CD4-positive, alpha-beta T cell (primary cell): ENCODE measurements at places on chromosomes 4 and X.

DNA sequence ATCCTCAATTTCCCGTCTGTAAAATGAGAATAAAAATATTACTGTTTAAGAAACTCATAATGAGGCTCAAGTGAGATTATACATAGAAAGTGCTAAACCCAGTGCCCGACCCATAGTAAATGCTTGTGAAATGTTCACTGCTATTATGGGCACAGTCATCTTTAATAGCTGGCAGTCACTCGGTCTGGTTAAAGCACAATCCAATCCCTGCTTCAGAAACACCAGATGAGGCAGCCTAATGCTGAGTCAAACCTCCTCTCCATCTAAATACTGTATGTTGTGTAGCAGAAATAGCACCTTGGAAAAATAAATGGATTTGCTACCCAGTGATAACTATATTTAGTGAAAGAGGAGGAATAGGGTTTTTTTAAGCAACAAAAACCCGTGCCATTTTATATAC, 14.5 kb downstream of the EVC2 start:
- H3K27me3 ChIP-seq: no peaks in the 10 kb centered on the region
- no peaks in the 10 kb centered on the region for H3K4me1 ChIP-seq
- H3K4me3 ChIP-seq: no peak overlapping the region
- DNase-seq: no peak
- no peaks in the 10 kb centered on the region for H3K36me3 ChIP-seq

DNA sequence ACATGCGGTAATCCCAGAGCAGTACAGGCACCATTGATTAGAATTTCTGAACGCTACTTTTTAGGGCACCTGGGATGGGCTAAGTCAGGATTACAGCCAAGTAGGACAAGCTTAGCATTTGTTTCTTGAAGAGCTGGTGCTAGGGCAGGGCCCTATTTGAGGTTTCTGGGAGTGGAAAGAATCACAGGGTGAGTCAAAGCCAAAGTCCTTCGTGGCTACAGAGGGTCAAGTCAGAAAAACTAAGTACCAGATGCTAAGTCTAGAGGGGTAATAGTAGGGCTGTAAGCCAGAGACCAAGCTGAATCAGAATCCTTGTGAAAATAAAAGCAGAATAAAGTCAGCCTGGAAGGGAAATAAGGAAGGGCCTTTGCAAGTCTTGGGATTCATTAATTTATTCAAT, 448.6 kb downstream of the ZIC3 start:
- no peak overlapping the region for H3K27ac ChIP-seq
- DNase-seq: no peak

DNA sequence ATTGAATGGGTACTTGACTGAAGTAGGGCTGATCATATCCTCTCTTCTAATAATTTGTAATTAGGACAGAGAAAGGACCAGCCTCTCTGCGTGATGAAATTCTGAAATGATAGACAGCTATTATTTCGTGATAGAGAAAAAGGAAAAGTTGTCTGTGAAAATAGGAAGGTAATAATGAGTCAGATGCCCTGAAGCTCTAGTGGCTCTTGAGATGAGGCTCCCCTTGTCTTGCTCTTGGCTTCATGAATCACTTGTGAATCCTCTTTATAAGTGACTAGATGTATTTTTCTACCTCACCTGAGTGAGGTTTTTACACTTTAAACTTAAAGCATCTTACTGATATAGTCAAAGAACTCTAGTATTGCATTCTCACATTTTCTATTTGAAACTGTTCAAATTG, 888.9 kb downstream of the PCDH18 start:
- H3K36me3 ChIP-seq: no peaks in the 10 kb centered on the region

DNA sequence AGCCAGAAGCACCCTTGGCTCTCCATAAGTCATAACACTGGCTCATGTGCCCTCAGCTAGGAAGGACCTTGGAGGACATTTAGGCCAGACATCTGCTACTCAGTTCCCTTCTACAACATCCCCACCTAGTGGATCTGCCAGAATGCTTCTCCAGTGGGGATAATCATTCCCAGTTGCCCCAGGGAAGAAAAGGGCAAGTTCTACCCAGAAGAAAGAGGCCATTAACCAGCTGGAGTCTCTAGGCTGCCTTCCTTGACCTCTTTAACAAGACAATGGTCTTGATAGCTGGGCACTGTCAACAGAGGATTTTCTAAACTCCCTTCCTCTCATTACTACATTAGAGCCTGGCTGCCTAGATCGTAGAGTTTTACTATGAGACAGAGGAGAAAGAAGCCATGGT, 42.0 kb downstream of the LGI2 start:
- no peak for DNase-seq
- H3K27ac ChIP-seq: no peak overlapping the region
- no peaks in the 10 kb centered on the region for H3K27me3 ChIP-seq

- no peak overlapping the region for H3K27ac ChIP-seq
- no peaks in the 10 kb centered on the region for H3K27me3 ChIP-seq
- no peak overlapping the region for H3K4me3 ChIP-seq
- DNase-seq: no peak
Measured at GRCh38 chr4:174583056-174583455, 60.8 kb upstream of the HPGD start.

GRCh38 chrX:63751481-63751880, 33.5 kb downstream of the ARHGEF9 start:
- H3K27ac ChIP-seq: no peak overlapping the region
- peaks cover 11% of the 10 kb centered on the region for H3K4me1 ChIP-seq

GRCh38 chr4:139009702-139010101, 5.9 kb upstream of the NOCT start:
- H3K27me3 ChIP-seq: no peaks in the 10 kb centered on the region
- peaks cover 3% of the 10 kb centered on the region for H3K4me1 ChIP-seq
- no peak for DNase-seq
- no peaks in the 10 kb centered on the region for H3K36me3 ChIP-seq
- H3K27ac ChIP-seq: no peak overlapping the region

GRCh38 chrX:131827935-131828334, 195.2 kb upstream of the STK26 start:
- H3K4me1 ChIP-seq: peaks cover 19% of the 10 kb centered on the region
- H3K27me3 ChIP-seq: no peaks in the 10 kb centered on the region
- no peak overlapping the region for H3K27ac ChIP-seq
- no peaks in the 10 kb centered on the region for H3K36me3 ChIP-seq
- no peak for DNase-seq

DNA sequence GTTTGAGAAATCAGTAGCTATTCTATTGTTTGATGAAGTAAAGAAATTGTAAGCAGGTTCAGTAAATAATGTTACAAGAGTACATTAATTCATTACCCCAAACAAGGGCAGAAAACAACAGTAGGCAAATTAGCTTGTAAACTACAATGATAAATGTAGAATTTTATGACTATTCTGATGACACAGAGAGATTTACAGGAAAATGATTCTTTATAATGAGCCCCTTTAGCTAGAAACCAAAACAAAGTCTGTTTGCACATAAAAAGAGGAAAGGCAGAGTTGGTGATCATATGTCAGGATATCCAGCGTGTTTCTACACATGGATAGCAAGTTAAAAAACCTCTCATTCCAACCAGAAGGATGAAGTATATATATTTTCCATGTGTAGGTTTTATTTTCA, 204.8 kb downstream of the CFAP299 start:
- no peak overlapping the region for H3K27ac ChIP-seq
- no peaks in the 10 kb centered on the region for H3K27me3 ChIP-seq
- H3K4me3 ChIP-seq: no peak overlapping the region
- H3K36me3 ChIP-seq: no peaks in the 10 kb centered on the region
- no peaks in the 10 kb centered on the region for H3K4me1 ChIP-seq
- no peak for DNase-seq

DNA sequence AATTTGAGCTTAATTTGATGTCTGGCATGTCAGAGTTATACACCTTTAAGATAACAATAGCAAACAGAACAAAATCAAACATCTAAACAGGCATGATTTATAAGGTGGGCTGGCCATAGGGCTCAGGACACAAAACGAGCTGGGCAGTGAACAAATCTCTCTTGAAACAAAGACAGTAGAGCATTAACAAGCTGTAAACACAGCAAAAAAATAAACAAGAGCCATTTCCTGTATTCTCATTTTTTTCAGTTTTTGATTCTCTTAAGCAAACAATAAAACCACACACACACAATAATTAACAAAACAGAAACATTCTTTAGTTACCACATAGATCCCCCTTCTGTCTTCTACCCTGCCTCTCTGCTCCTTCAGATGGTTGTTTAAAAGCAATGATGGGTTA, 68.3 kb upstream of the TMEM150C start:
- DNase-seq: no peak
- no peak overlapping the region for H3K4me3 ChIP-seq
- no peaks in the 10 kb centered on the region for H3K27me3 ChIP-seq
- H3K27ac ChIP-seq: no peak overlapping the region

DNA sequence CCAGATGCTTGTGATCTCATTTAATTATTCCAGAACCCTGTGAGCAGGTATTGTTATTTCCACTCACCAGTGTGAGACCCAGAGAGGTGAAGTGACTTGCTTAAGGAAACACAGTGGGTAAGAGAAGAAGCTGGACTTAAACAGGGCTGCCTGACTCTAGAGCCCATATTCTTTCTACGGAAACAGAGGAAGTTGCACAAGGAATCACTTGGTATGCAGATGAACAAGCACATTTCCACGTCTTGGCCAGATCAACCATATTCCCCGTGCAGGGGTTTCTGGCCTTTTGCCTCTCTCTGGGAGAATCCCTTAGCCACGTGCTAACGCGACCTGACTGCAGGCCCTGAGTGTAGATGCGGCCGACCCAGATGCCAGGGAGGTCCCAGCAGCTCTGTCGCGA, 195.5 kb upstream of the ATP6AP2 start:
- no peak overlapping the region for H3K27ac ChIP-seq
- H3K4me1 ChIP-seq: no peaks in the 10 kb centered on the region
- H3K4me3 ChIP-seq: no peak overlapping the region
- no peaks in the 10 kb centered on the region for H3K27me3 ChIP-seq

DNA sequence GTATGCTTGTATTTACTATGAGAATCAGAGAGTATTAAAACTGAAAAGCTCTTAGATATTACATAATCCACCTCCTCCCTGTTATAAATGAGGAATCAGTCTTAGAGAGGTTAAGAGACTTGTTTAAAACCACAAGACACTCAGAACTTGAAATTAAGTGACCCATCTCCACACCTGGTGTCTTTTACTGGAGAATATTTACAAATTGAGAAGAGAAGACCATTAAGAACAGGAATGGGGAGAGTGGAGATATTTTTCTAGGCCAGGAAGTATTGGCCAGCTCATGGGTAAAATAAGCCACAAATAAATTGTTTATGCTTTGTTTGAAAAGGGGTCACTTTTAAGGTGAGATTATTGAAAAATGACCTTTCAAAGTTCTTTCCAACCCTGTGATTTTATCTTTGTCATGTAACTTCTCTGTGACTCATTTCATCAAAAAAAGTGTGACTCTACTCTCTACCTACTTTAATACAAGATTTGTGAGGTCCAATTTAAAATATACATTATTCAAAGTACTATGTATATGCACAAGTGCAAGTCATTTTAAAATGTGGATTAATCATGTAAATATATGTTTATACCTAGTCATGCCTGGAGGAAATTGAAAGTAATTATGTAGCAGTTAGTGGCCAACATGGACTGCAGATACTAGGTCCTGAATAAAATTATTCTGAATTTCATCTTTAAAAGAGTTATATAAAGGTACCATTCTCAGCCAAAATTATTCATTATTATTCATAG, 15.9 kb upstream of the COX7B2 start:
- no peak for DNase-seq
- H3K27ac ChIP-seq: no peak overlapping the region
- no peaks in the 10 kb centered on the region for H3K27me3 ChIP-seq
- no peaks in the 10 kb centered on the region for H3K36me3 ChIP-seq

GRCh38 chrX:1646009-1646408, 31.1 kb downstream of the ASMT start:
- H3K4me1 ChIP-seq: peaks cover 5% of the 10 kb centered on the region
- DNase-seq: no peak
- H3K27ac ChIP-seq: no peak overlapping the region
- H3K27me3 ChIP-seq: no peaks in the 10 kb centered on the region
- no peaks in the 10 kb centered on the region for H3K36me3 ChIP-seq
- no peak overlapping the region for H3K4me3 ChIP-seq

GRCh38 chr4:98908182-98908581, 20.8 kb downstream of the EIF4E start:
- DNase-seq: no peak
- H3K4me3 ChIP-seq: no peak overlapping the region
- no peaks in the 10 kb centered on the region for H3K27me3 ChIP-seq
- no peaks in the 10 kb centered on the region for H3K36me3 ChIP-seq
- H3K4me1 ChIP-seq: peaks cover 25% of the 10 kb centered on the region

DNA sequence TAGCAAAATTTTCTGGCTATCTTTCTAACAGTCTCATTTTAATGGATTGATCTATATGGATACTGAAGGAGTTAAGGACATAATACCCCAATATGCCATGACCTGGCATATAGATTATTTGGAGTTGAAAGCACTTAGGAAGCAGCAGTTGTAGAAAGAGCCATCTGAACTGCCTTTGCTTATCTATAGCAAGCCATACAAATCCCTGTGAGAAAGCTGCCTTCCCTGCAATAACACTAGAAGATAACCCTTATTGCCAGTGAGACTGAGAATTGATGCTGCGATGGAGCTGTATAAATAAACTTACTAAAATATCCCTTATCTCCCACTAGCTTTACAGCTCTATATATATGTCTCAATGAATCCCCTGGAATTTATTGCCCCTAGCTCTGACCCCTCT, 346.3 kb downstream of the TECRL start:
- H3K4me3 ChIP-seq: no peak overlapping the region
- no peak overlapping the region for H3K27ac ChIP-seq
- no peaks in the 10 kb centered on the region for H3K27me3 ChIP-seq

DNA sequence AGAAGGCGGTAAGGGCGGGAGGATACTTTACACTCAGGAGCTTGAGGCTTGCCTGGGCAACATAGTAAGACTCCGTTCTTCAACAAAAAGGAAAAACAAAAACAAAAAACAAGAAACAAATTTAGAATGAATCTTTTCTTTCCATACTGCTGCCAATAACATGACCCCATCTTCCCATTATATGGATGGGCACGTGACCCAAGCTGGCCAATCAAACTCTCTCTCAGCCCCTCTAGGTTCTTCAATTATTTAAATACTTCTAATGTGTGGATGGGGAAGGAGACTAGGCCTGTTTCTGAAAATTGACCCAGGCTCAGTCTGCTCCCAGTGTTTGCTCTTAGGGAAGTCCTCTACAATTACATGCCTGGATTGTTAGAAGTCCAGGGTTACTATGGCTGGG, 22.2 kb upstream of the ATP6AP2 start:
- no peak overlapping the region for H3K4me3 ChIP-seq
- H3K4me1 ChIP-seq: no peaks in the 10 kb centered on the region
- no peak for DNase-seq
- no peaks in the 10 kb centered on the region for H3K27me3 ChIP-seq
- H3K36me3 ChIP-seq: no peaks in the 10 kb centered on the region

DNA sequence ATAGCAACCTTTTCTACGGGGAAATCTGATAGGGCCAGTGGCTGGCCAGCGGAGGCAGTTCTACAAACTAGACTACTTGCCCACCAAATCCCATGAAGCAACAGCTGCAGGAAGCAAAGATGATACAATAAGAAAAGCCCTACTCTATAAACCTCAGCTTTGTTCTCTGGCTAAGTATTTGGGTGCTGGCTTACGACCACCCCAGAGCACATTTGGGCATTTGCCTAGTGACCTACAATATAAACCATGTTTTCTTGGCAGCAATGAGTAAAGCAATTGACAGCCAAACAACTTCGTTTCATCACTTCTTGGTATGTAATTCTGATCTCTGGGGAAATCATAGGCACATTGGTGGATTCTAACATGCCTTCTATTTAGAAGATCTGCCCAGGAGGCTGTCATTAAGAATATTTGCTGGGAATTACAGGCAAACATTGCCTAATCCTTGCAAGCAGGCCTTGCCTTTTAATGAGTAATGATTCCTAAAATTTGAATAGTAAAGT, 7.5 kb upstream of the LHFPL1 start:
- no peaks in the 10 kb centered on the region for H3K36me3 ChIP-seq
- no peak for DNase-seq
- H3K27ac ChIP-seq: no peak overlapping the region
- peaks cover 5% of the 10 kb centered on the region for H3K4me1 ChIP-seq

- H3K4me1 ChIP-seq: no peaks in the 10 kb centered on the region
- H3K27me3 ChIP-seq: no peaks in the 10 kb centered on the region
Measured at GRCh38 chrX:18174971-18175370, 45.7 kb downstream of the BEND2 start.
